ENCODE measurements at places on chromosomes 6 and 20.

- no peak for DNase-seq
These were observed 125.7 kb upstream of the BTBD3 start for GRCh38 chr20:11791835-11792567.

DNA sequence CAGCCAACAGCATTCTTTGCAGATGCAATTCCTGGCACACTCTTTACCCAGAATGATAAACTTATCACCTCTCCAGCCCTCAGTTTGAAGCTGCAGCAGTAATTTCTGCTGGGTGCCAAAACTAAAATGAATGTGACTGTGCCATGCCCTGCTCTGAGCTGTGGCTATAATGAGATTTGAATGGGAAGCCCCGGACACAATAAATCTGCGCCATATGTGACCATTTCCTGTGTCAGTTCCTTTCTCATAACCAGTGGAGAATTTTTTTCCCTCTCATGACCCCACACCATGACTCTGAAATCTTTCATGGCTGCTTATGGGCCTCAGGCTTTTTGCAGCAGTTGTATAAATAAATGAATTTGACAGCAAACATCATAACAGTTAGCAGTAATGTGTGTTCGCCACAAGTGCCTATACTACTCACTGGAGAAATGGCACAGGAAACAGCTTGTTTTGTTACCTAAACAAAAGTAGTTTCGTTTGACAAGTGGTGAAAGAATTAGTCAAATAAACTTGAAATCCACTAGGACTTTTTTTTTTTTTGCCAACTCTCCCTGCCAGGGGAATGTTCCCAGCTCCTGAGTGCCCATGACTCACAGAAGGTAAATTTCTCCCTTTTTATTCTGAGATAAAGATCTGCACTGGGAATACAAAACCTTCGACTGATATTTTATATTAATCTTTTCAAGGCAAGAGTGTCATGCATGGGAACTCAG is 408.4 kb downstream of the PKHD1 start:
- no peak for DNase-seq

DNA sequence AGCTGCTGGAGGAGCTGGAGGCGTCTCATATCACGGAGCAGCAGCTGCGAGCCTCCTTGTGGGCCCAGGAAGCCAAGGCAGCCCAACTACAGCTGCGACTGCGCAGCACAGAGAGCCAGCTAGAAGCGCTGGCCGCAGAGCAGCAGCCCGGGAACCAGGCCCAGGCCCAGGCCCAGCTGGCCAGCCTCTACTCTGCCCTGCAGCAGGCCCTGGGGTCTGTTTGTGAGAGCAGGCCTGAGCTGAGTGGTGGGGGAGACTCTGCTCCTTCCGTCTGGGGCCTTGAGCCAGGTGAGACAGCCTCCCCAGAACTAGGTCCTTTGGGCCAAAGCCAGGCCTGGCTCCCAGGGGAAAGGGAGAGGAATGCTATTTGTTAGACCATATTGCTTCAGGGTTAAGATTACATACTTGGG is 31.7 kb downstream of the C20orf173 start:
- DNase-seq, result no peak

DNA sequence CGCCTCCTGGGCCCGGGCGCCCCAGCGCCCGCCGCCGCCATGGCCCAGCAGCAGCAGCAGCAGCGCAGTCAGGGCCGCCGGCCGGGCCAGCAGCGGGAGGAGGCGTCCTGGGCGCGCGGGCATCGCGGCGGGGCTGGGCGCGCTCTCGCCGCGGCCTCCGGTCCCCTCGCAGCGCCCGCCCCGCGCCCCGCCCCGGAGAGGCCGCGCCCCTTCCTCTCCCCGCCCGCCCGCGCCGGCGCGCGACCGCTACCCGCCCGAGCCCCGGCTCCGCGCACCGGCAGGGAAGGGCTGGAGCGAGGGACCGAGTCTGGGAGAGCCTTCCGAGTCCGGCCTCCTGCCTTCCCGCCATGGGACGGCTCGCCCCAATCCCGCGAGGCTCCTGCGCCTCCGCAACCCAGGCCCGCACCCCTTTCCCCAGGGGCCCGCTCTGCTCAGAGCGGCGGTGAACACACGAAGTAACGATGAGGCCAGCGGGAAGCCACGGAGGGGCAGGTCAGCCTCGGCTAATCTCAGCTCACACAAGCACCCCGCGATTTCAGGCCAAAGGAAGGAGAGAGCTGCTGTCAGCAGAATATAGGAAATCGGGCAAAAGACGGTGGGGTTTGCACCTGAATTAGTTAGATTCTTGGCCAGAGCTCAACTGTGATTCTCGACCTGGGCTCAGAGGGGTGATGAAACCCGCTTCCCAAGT is at the start of gene TXNDC5:
Gene TXNDC5, minus strand, starts transcription at position 135 of the 691 bp plus-strand sequence. Its CDS starts 12 bp downstream, at position 123.
- DNase-seq, result peak; percentile 89

GRCh38 chr6:139858429-139858828 is 484.0 kb upstream of the CITED2 start:
- DNase-seq, result no peak

DNA sequence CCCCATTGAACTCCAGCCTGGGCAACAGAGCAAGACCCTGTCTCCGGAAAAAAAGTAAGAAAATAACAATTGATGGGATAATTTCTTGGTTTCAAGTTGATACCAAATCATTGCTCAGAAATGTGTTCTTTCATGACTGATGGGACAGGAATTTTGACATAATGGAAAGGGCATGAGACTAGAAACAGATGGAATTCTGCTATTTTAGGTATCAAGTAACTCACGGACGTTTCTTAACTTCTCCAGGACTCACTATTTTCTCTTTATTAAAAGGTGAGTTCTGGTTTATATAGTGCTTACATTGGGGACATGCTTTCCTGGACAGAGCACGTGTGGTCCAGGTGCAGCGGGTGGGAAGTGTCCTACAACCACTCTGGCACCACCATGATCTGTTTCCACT is 6.0 kb upstream of the DSP start:
- DNase-seq, result no peak

- DNase-seq, result no peak
These were observed 572.9 kb upstream of the NOX3 start for GRCh38 chr6:156028335-156029131.

- no peak for DNase-seq
These were observed 203.4 kb upstream of the SULF2 start for GRCh38 chr20:47988676-47989075.

GRCh38 chr6:26286168-26286877 is 78.7 kb upstream of the BTN3A2 start:
- DNase-seq, result peak; percentile 76

Measured in ecto neural progenitor cell (in vitro differentiated cells).